ENCODE measurements at places on chromosomes 2 and 18.

GRCh38 chr2:25262288-25262687, 79.4 kb downstream of the DNMT3A start:
- no peak for DNase-seq

- DNase-seq: no peak
These were observed 279.6 kb downstream of the SLC4A3 start for GRCh38 chr2:219907011-219907365.

- DNase-seq: no peak
These were observed 278.8 kb upstream of the MEIS1 start for GRCh38 chr2:66156171-66156570.

GRCh38 chr2:191217580-191217979, 27.6 kb upstream of the MYO1B start:
- DNase-seq: no peak

- DNase-seq: no peak
These were observed 26.5 kb downstream of the ST6GAL2 start for GRCh38 chr2:106859498-106859897.

- DNase-seq: no peak
These were observed 179.8 kb downstream of the SEPTIN10 start for GRCh38 chr2:109433926-109434325.

DNA sequence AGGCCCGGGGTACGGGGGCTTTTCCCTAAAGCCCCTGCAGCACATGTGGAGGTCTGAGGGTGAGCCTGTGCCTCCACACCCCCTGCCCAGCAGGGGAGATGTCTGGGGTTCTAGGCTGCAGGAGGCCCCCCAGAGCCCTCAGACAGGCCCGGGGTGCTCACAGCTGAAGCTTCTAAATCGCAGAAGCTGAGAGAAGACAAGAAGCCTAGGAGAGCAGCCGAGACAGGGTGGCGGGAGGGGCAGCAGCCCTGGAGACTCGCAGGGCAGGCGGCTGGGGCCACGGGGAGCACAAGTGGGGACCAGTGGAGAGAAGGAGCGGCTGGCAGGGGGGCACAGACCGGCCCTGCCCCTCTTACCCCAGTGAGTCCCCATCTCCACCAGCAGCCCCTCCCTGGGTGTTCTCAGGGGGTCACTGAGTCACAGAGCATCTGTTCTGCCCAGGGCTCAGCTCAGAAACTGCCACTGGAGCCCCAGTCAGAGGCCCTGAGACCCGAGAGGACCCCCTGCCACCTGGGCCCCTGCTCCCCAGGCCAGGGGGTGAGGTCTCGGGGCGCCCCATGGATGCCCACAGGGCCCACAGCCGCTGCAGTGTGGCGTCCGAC, 26.1 kb downstream of the GPC1 start:
- DNase-seq: no peak

DNA sequence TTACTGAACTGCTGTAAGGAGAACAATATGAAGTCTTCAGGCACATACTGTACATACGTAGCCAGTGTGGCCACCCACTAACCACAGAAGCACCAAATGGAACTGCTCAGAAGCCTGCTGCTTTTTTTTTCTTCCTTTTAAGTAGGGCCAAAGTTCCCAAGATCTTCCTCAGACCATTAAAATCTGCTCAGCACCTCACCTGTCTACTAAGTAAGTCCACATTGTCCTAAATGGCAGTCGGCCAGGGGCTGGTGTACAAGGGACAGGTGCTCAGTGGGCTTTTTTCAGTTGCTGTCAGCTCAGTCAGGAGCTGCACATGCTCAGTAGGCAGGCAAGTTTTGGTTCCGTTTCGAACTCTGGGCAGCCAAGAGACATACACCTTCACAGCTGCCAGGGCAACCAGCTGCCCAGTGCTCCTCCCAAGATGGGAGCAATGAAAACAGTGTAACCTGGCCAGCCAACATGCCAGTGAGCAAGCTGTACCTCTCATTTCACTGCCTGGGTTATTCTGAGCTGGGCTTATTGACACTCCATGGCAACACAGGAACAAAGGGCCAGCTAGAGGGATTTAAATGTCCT, 86.1 kb downstream of the ACVR1 start:
- no peak for DNase-seq

DNA sequence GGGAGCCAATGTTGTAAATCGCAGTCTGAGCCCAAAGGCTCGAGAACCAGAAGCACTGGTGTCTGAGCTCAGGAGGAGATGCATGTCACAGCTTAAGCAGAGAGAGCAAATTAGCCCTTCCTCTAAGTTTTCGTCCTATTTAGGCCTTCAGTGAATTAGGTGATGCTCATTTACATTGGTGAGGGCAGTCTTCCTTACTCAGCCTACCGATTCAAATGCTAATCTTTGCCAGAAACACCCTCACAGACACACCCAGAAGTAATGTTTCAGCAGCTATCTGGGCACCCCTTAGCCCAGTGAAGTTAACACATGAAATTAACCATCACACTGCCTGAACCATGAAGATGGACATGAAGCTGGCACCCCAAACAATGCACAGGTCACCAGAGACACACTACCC, 385.1 kb downstream of the STK39 start:
- no peak for DNase-seq

DNA sequence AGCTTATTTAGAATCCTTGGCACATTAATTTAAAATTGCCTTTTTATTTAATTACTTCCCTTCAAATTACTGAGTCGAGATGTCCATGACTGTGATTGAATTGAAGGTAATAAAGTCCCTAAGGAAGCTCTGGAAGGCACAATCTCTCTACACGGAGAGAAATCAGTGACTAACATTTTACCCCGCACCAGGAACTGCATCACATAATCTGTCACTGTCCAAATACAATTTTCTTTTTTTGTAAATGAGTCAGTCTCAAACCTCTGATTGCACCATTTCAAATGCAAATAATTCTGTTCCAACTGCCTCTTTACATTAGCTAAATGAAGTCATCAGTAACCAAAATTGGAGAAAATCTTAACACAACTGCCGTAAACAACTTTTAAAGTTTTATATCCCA, 311.9 kb downstream of the CCDC178 start:
- DNase-seq: no peak

Data from stimulated activated CD4-positive, alpha-beta T cell treated with anti-CD3 and anti-CD28 coated beads, TNF-alpha, amount 100 ng/mL, for 24 hours (primary cell).